ENCODE measurements at places on chromosomes 12 and 14. TPM values are rescaled to one million over a fixed set of nuclear protein-coding genes. Genes with fewer than 3 reads are reported as not detected.

Gene ZNF385A
- total RNA-seq: 11.6 TPM

Gene GALNT6
- total RNA-seq: 1.7 TPM

Gene OLR1
- 0.24 TPM for total RNA-seq

GRCh38 chr12:104197264-104197663, 18.3 kb upstream of the TXNRD1 start:
- no peak for DNase-seq

DNA sequence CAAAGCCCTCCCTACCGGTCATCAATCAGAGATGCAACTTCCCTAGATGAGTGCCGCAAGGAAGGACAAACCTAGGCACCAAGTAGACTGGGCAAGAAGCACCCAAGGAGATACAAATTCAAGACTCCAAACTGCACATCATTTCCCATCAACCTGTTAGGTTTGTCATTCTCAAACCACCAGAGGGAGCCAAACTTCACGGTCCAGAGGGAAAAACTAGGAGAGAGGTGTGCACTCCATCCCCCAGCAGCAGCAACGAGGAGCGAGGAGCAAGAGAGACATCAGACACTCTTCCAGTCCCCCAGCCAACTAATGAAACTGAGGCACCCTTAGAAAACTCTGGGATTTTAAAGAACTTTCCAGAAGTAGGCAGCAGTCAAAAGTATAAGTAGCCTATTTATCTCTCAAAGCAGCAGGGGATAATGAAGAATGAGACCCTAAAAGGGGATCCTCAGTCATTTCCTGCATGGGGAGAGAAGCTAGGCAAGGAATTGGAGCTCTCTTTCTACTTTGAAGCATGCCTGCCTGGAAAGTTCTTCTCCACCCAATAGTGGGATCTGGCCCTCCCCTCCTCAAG, 37.0 kb upstream of the NT5DC3 start:
- no peak for DNase-seq

GRCh38 chr12:79991586-79991985, 56.7 kb upstream of the PPP1R12A start:
- no peak for DNase-seq

Gene ARMH4
- total RNA-seq: 5.5 TPM

DNA sequence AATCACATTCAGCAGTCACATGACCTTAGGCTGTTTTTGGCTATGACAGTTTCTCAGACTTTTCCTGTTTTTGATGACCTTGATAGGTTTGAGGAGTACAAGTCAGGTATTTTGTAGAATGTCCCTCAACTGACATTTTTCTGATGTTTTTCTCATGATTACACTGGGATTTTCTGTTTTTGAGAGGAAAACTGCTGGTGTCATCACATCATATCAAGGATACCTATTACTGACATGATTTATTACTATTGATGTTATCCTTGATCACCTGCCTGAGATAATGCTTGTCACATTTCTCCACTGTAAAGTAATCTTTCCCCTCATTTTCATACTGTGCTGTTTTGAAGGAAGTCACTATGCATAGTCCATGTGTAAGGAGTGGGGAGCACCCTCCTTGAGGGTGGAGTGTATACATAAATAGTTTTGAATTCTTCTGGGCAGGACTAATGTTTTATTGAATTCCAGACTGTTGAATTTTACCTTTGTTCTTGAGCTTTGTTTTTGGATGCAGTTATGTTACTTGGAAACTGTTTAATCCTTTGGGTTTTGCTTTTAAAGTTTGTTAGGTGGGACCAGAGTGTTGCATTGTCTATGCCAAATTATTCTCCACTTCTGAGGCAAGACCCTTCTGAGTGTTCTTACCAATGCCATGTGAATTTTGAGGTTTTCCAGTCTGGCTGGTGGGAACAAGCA, 444.5 kb upstream of the FAR2 start:
- no peak for DNase-seq

GRCh38 chr12:90023207-90023900, 314.7 kb upstream of the ATP2B1 start:
- no peak for DNase-seq

DNA sequence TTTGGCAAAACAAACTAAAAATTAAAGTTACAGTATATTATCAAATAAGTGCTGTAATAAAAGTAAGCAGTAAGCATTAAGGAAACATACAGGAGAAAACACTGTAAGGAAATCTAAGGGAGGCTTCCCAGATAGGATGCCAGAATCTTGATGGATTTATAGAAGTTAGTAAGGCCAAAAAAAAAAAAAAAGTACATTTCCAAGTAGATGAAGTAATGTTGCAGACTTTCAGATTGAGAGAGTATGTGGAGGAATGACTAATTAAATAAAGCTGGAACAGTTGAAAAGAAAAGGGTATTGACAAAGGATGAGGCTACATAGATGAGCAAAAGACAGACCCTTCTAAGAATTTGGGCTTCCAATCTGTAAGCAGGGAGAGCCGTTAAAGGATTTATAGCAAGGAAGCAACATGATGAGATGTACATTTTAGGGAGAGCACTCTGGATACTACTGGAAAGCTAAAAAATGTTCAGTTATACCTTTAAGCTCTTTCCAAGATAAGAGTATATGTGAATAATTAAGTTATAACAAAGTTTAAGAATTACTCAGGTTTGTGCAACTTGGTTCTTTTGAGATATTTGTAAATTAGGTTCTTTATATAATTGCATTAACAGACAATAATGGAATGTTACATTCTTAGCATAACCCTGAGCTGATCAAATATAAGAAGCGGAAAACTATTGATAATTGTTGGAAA, 87.5 kb upstream of the MON2 start:
- no peak for DNase-seq

DNA sequence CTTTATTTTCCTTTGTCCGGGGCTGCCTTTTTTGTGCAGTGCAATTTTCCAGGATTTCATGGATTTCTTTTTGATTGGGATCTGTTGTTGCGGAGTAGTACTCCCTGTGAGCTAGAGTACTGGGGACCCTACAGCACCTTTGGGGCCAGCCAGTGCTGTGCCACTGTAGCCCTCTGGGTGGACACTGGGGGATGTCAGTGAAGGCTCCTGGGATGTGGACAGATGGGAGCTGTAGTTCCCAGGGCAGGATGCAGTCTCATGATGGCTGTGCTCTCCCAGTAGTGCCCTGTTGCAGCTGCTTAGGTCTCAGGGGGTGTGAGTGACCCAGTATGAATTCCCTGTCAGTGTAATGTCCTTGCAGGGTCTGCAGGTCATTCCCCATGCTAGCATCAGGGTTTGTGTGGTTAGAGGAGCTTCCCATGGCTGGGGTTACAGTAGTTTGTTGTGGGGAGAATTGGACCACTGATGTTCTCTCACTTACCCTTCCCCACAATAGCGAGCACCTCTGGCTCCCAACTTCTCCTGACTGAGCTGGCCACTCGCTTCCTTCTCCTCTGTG, 72.2 kb downstream of the BRMS1L start:
- no peak for DNase-seq

GRCh38 chr14:93059917-93060545, 55.7 kb downstream of the ITPK1 start:
- no peak for DNase-seq

DNA sequence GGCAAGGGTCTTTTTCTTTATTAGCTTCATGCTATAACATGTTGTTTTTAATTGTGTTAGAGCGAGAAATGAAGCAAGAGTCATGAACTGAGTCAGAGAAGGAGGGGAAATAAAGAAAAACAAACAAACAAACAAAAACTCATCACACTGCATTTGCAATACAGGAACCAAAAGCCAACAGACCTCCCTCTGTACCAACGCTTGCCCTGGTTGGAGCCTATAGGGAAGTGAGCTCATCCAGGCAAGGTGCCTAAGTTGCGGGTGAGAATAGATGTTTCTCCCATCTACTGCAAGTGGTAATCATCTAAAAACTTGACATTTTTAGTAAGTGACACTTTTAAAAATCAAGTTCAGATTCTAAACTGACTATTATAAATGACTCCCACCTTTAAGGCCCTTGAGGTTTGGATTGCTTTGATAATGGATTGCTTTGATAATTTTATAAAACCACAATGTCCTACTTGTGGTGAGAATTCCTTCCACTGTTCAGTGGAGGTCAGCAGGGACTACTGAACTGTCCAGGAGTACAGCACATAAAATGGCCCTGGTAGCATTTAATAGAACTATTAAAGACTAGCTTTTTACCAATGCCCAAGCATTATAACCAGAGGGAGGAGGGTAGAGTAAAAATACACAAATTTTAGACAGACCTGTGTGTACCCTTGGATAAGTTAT, 31.3 kb downstream of the SLC38A1 start:
- no peak for DNase-seq

GRCh38 chr14:87863047-87863446, 129.9 kb downstream of the GALC start:
- DNase-seq: no peak

GRCh38 chr14:76780058-76780345, 18.7 kb downstream of the VASH1 start:
- DNase-seq: no peak

Gene KRT6A
- 0.16 TPM for total RNA-seq

GRCh38 chr12:119668324-119668841, 450 bp downstream of the PRKAB1 start:
- DNase-seq: no peak

DNA sequence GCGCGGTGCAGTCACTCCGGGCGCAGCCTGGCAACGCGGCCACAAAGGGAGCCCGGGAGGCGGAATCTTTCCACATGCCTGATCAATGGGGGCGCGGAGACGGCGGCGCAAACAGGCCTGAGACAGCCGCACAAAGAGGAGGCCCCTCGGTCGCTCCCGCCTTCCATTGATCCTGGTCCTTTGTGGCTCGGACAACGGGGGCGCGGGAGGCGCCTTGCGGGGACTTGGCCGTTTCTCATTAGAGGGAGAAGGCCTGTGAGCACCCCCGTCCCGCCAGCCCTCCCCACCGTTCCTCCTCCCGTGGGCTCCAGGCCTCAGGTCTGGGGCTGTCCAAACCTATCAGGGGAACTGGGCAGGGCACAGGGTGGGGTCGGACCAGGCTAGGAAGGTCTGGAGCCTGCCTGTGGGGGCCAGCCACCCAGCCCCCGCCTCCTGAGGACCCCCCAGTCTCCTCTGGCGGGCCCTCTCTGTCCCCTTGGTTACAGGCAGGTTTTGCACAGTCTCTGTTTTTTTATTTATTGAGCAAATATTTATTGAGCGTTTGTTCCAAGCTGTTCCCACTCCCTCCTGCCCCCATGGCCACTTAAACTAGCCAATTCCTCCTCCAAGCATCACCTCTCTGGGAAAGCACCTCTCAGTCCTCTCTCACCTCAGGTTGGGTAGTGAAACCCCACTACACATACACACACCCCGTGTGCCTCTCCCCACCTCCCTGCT, 29.0 kb upstream of the MSI1 start:
- no peak for DNase-seq

DNA sequence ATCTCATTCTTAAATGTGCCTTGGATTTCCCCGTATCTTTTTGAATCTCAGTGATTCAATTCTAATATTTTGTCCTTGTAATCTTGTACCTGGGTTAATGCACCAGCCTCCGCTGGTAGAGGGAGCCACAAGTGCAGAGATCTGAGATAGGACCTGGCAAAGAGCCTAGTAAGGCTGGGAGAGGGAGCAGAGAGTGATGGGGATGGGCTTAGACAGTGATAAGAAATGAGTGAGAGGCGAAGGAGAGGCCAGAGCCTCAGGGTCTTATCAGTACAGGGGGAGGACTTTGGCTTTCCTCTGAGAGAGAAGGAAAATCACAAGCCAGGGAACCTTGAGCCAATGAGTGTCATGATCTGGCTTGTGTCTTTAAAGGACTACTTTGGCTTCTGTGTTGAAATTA, 30.5 kb upstream of the LMNTD1 start:
- no peak for DNase-seq

DNA sequence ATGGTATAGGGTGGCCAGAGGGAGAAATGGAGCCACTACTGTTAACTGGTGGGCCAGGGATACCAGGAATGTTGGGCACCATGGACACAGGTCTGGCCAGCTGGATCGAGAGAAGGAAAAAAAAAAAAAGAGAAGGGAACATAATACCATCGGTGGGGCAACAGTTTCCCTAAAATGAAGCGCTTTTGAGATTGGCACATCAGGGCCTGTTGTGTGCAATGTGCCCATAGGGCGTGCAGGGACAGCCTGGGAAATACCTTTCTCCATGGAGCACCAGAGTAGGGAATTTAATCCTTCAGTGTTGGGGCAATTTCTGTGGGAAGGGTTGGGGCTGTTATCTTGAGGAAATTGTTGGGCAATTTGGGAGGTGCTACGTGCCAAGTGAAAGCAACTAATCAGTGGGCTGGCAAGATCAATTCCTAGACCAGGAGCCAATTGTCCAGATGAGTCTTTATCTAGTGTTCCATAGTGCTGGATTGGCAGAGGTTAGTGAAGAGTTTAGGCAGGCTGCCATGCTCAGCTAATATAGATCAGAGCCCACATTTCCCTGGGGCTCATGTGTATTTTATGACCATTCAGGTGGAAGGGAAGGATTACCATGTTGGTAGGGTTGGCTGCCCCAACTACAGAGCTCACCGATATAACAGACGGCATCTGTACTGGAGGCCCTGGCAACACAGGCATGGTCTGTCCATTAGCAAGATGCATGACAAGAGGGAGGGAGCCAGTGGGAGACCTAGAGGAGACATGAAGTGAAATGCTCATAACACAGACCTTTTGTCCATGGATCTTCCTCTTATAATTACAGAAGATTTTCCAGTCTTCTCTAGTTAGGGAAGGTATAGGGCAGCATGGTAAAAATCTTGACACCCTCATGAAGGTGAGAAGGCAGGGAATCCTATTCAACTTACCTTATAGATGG, 25.5 kb upstream of the NPFF start:
- DNase-seq: no peak

GRCh38 chr14:68663385-68664076, 129.3 kb downstream of the ZFP36L1 start:
- DNase-seq: no peak

DNA sequence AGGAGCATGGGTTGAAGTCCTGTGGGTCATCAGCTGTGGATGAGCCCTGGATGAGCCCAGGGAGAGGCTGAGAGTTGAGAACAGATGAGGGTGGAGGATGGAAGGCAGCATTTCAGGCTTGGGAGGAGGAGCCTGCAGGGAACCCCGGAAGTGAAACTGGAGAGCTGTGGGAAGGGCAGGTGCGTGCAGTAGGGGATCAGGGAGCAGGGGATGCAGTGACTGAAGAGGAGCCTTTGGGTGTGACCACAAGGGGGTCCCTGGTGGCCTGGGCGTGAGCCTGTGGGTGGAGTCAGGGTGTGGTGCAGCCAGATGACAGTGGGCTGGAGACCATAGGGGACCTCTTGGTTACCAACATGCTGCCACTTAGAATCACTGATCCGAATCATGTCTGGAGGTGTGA, 115.5 kb downstream of the PAPOLA start:
- no peak for DNase-seq

Data from Right ventricle myocardium inferior (tissue), 1 donor.